ENCODE measurements at places on chromosomes 7 and 10.

GRCh38 chr10:33279811-33280602 is 54.5 kb downstream of the NRP1 start:
- no peak for DNase-seq

- no peak for DNase-seq
Measured at GRCh38 chr7:72413886-72414285, 1.7 kb upstream of the CALN1 start.

DNA sequence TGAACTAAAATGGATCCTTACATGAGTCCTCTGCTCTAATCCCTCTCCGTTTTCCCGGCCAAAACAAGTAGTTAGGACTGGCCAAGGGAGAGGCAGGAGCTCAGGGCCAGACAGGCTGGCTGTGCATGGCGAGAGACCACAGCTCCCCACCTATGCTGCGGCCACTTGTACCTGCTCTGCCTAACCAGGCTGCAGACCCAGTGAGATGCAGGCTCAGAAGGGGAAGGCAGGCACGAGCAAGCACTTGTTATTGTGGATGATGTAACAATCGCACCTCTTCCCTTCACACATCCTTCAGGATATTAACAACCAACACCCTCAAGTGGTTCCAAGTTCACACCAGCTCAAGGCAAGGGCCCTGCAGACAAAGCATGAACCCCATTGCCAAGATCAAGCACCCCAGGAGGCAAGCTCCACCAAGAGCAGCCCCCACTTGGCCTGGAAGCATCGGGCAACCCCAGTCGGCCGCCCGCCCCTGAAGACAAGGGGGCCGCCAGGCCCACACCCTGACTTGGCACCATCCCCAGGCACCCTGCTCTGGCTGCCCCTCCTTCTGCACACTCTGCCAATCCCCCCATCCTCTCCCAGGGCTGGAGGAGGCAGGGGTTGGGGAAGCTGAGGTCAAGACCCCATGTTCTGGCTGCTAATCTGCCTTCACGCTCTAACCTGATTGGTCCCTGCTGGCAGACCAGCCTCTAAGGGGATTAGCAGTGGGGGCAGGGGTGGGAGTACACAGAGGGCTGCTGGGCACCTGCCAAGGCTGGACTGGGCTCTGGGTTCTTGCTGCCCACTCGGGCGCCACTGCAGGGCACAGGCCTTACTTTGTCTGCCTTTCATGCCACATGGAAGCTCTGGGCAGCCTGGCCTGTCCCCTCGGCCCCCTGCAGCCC is 111.3 kb downstream of the SLIT1 start:
- DNase-seq: no peak

GRCh38 chr10:127916826-127917225 is 9.9 kb downstream of the PTPRE start:
- no peak for DNase-seq

GRCh38 chr10:127550861-127551260 is 1.8 kb downstream of the NPS start:
- no peak for DNase-seq

DNA sequence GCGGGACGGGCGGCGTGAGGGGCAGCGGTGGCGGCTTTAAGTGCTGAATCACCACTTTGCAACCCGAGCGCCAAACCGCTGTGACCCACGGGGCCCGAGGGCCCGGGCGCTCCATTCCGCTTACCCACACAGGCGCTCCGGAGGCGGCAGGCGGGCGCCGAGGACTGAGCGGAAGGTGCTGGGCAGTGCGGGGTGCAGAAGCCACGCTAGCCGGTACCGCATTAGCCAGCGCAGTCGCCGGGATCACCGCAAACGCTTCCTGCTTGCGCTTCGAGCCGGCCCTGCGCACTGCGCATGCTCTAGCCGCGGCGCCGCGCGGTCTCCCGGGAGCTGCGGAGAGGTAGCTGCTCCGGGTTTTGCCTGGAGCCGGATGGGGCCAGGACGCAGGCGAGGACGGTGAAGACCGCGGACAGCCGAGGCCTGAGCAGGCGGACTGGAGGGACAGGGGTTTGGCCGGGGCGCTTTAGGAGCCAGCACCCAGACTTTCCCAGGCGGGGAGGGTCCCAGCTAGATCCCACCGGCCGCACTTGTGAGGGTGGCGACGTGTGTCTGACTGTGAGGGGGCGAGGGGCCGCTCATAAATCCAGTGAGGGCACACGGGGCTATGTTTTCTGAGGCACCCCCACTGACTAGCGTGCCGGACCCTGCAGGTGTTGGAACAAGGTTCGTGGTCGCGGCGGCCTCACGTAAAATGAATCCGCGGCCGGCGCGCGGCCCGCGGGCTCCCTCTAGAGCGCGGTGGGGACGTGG is at the start of gene IDE:
TSS of gene IDE (minus strand) at position 296 of the 750 bp plus-strand sequence. CDS start at position 222, 74 bp downstream.
- peak; percentile 68 for DNase-seq

- DNase-seq: no peak
Measured at GRCh38 chr7:123433665-123434064, 100.7 kb downstream of the IQUB start.

DNA sequence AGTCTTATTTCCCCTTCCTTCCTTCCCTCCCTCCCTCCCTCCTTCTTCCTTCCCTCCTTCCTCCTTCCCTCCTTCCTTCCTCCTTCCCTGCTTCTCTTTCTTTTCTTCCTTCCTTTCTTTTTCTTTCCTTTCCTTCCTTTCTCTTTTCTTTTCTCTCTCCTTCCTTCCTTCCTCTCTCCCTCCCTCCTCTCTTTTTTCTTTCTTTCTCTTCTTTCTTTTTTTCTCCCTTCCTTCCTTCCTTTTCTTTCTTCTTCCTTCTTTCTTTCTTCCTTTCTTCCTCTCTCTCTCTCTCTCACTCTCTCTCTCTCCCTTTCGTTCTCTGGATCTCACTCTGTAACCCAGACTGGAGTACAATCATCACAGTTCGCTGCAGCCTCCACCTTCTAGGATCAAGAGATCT is 6.2 kb downstream of the TMEM130 start:
- no peak for DNase-seq

GRCh38 chr10:123560301-123561140 is 105.6 kb upstream of the GPR26 start:
- DNase-seq: no peak

GRCh38 chr10:95287281-95287680 is 3.5 kb downstream of the PDLIM1 start:
- DNase-seq: no peak

DNA sequence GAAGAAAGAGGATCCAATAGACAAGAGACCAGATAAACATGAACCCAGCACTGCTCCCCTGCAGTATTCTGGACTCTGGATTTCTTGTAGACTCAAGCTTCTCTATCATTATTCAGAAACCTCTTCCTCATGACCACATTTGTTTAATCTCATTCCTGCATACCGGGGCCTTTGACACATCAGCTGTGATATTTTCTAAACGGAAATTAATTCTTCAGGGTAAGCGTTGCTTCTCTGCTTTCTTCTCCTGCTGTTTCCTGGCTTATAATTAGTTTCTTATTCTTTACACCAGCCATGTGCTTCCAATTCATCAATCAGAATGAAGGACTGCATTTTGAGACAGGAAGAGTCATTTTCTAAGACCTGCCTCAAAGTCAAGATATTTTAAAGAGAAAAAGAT is 54.2 kb upstream of the TARP start:
- DNase-seq: no peak

DNA sequence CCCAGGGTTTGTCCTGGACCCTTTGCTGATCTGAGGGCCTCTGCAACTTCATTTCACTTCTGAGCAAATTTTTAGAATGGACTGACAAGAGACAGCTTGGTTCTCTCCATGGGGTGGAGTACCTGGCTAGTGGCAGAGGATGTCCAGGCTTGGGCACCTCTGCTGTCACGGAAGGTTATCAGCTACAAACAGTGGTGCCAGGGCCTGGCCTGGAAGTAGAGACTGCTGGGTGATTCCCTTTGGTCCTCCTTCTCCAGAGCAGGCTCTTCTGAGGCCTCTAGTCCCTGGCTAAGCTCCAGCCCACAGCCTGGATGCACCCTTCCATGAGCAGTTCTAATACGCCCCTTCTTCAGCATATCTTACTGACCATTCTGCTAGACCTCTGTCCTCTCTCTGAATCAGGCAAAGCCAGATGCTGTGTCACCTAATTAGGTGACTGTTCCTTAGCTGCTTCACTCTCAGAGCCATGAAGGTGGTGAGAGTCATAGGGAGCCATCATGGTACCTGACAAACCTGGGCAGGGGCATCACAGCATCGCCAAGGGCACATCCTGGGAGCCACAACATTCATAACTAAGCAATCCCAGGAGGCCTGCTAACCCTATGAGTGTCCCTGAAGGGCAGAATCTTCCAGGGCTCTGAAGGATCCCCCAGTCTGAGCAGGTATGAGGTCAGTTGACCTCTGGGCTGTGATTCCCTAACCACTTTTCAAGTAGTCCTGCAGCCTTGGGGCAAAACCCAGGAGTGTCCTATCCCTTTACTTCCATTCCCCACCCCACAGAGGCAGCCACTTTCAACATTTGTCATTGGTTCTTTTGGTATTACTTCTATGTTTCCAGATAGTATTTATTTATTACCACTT is 4.0 kb downstream of the ARHGAP22 start:
- no peak for DNase-seq

DNA sequence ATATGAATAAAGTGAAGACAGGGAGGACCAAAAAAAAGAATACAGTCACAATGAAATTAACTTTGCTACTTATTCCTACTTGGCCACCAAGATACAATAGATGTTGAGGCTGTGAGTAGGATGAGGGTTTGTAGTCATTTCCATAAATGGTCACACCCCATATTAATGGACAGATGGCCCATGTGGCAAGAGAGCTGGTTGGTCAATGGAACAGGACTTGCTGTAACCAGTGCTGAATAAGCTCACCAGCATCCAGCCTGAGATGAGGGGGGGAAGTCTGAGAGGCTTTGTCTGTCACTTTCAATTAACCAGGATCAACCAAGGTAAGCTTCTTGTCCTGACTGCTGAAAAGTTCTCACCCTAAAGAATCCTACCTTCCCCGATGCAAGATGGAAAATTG is 130.4 kb upstream of the KCNMA1 start:
- DNase-seq: no peak

DNA sequence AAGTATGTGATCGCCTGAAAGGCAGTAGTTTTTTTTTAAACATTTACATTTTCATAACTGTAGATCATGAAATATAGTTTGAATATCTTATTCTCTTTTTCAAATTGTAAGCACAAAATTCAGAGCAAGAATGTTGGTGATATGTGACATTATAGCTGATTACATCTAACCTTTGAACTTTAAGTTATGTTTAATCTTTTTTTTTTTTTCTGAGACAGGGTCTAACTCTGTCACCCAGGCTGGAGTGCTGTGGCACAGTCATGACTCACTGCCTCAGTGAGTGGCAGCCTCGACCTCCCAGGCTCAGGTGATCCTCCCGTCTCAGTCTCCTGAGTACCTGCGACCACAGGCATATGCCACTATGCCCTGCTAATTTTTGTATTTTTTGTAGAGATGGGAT is 278.7 kb upstream of the NEBL start:
- DNase-seq: no peak

DNA sequence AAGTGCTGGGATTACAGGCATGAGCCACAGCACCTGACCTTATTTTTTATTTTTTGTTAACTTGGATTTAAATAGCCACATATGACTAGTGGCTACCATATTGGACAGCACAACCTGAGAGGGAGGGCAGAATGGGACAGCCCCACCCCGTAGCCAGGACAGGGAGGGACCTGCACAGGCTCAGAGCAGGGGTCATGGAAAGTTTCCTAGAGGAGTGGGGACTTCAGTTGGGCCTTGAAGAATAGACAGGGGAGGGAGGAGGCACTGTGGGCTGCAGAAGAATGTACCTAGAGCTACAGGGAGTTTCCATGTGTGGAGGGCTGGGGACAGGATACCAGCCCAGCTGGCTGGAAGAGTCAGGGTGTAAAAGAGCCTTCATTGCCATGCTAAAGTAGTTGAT is 8.8 kb downstream of the TRIM8 start:
- no peak for DNase-seq

- peak; percentile 48 for DNase-seq
Measured at GRCh38 chr7:139645572-139646523, 122.4 kb downstream of the CLEC2L start.

- no peak for DNase-seq
Measured at GRCh38 chr10:1379601-1380000, 323.4 kb downstream of the WDR37 start.

DNA sequence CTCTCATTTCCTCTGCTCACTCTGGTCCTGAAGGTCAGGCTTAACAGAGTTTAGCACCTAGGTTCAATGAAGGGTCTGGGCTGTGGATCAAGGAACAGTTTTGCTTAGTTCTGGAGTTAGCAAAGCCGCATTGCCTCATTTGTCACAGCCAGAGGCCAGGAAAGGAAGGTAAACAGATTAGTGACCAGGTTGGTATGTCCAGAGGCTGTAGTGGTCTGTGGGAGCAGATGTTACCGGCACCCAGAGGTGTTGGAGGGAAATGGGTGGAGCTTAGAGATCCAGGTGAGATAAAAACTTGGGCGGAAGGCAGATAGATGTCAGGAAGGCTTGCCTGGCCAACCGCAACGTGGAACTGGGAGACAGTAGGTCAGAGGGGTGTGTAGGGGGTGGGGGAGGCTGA is 36.6 kb upstream of the ZMIZ2 start:
- DNase-seq: no peak

DNA sequence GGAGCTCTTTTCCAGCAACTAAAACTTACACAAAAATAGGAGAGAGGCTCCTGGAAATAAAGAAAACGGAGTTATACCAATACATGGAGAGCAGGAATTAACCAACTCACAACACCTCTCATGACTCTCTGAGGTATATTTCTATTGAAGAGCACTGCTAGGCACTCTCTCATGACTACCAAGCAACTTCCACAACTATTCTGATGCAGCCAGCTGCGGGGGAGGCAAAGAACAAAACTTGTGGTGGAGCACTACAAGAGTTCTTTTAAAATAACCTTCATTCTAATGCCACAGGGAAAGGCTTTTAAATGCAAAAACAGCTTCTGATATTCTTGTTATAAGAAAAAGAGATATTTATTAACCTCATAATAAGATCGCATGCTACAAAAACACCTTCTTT is 140.7 kb downstream of the SLC25A13 start:
- no peak for DNase-seq

GRCh38 chr10:78028438-78029268 is 662 bp downstream of the POLR3A start:
- DNase-seq: peak; percentile 4

- DNase-seq: peak; percentile 24
Measured at GRCh38 chr10:62614389-62615157, 189.9 kb upstream of the ADO start.

GRCh38 chr10:132624847-132625471 is 87.4 kb downstream of the INPP5A start:
- DNase-seq: no peak

DNA sequence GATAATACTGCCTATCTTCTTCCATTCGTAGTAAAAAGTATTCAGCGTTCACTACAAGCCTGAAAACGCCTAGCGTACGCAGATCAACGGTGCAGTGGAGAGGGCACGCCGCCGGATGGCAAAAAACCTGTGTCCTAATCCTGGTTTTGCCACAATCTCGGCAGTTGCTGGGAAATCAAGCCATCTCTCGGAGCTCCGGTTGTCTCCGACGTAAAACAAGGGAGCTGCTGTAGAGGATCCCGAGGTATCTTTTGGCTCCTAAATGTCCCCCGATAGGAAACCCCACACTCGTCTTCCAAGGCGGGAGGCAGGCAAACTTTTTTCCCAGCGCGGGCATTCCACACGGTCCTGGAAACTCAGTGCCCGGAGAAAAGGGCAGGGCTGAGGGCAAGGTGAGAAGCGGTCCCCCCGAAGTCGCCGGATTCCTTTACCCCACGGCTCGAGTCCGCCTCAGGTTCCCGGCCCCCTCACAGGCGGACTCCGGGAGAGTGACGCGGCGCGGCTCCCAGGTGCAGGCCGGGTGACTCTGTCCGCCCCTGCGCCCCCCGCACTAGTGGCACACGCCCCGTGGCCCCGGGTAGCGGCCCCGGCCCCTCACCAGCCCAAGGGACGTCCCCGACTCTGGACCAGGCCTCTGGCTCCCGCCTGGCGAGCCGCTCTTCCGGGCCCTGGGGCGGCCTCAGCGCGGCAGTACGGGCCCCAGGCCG is 649 bp downstream of the IDE start:
- DNase-seq: peak; percentile 30
